Renal cortical epithelial cell (primary cell): ENCODE measurements at places on chromosomes 5 and 9. TPM values are rescaled to one million over a fixed set of nuclear protein-coding genes. Genes with fewer than 3 reads are reported as not detected.
A peak's percentile ranks its signal among the peaks of the same experiment; 100 is the strongest.

SPINK6 gene
- not detected in 2 replicates for total RNA-seq

SIL1 gene
- total RNA-seq: 59.7 and 160 TPM in 2 replicates

- no peak for DNase-seq
Measured at GRCh38 chr5:11903121-11903613, 1.1 kb downstream of the CTNND2 start.

DNA sequence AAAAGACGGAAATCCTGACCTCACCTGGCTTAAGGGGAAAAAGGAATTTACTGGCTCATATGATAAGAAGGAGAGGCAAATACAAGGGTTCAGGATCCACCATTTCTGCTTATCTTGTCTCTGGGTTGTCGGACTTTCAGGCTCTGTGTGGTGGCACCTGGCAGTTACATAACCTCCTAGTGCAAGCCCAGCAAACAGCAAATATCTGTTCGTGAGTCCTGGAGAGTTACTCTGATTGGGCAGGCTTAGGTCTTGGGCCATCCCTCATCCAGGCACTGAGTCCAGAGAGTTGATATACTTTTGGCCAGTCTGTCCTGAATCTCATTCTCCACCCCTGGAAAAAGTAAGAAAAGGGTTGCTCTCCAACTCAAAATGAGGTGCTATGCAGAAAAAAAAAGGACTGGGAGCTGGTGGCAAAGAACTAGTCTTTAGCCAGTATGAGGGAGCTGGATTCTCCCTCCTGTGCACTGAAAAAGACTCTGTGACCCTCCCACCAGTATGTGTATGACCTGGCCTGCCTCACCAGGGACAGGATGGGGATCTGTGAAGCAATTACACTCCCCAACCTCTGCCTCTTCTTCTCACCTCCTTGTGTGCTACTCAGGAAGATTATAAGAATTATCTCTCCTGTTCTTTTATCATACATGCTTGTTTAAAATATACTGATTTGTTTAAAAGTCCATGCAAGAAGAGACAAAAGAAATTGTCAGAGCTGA is 282.9 kb downstream of the ARHGAP26 start:
- no peak for DNase-seq

DNA sequence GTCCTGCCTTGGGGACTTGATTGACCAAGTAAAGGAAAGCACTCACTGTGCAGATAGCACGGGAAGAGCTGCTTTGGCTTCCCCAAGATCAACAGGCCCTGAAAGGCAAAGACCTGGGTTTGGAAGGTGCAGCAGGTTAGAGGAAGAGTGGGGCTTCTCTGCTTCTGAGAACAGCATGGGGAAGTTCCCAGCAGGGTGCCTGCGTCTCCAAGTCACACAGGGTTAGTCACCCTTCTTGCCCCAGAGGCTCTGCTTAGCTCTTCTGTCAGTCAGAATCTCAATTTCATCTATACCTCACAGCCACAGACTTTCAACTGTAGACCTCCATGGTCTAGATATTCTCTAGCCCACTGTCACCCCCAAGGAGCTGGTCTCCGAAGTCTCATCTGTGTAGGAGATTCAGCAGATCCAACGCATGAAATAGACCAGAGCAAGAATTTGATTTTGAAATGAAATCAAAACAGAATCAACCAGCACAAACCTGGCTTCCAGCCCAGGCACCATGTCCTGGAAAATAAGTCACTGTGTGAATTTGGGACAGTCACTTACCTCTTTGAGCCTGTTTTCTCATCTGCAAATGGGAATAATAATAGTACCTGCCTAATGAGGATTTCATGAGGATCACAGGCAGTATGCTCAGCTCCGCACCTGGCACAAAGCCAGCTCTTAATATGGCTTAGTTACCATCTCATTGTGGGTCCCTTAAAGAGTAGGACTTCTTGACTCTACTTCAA is 64.0 kb downstream of the SFXN1 start:
- DNase-seq: no peak

GRCh38 chr5:173457482-173457881 is 129.3 kb upstream of the STC2 start:
- no peak for DNase-seq

GRCh38 chr5:125310749-125311148 is 564.3 kb upstream of the ZNF608 start:
- peak; percentile 91 for DNase-seq

DNA sequence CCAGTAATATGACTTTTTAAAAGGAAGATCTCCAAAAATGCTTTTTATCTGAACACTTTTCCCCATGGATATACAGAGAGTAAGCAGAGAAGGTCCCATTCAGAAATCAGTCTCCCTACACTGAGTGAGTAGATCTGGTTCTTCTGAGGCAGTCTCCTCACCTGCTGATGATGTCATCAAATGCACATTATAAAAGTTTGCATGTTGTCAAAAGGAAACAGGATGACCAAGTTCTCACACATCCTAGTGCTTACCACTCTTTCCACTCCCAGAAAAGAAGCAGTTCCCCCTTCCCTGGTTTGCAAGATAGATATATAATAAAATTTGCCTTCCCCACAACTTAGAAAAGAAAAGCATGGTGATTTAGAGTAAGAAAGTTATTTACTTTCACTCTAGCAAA is 180.5 kb downstream of the RAB3C start:
- DNase-seq: no peak

GRCh38 chr5:139863855-139864558 is 68.4 kb downstream of the PSD2 start:
- DNase-seq: peak; percentile 33

DNA sequence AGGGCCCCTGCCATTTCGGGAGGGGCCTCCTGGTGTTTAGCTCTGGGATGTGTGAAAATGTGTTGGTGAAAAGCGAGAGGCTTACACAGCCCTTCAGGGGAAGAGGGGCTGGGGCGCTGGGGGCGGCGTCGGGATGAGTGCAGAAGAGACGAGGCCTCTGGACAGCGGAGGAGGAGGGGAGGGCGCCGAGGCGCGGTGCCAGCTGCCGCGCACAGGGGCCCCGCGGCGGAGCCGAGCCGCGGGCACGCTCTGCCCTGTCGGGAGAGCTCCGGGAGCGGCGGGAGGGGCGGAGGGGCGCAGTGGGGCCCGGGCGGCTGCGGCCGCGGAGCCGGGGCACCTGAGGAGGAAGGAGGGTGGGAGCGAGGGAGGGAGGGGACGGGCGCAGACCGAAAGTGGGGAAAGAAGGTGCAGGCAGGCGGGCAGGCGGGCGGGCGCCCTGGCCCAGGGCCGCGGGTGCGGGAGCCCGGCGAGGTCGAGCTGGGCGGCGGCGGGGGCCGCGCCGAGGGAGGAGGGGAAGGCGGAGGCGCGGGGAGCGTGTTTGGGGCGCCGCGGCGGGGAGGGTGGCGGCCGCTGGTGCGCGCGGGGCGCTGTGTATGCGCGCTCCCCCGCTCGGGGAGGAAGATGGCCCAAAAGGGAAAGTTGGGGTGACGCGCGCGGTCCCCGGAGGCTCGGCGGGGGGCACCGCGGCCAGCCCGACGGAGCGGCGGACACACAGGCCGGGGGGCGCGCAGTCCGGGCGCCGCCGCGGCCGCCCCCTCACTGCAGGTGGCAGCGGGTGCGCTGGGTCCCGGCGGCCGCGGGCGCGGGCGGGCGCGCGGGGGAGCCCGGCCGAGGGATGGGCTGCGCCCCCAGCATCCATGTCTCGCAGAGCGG is at the start of gene PDE8B:
Gene PDE8B, plus strand, starts transcription at position 590 of the 873 bp plus-strand sequence. Its CDS starts 246 bp downstream, at position 836.
- no peak for DNase-seq

- DNase-seq: peak; percentile 95
Measured at GRCh38 chr5:35129276-35129675, 81.5 kb upstream of the AGXT2 start.

DNA sequence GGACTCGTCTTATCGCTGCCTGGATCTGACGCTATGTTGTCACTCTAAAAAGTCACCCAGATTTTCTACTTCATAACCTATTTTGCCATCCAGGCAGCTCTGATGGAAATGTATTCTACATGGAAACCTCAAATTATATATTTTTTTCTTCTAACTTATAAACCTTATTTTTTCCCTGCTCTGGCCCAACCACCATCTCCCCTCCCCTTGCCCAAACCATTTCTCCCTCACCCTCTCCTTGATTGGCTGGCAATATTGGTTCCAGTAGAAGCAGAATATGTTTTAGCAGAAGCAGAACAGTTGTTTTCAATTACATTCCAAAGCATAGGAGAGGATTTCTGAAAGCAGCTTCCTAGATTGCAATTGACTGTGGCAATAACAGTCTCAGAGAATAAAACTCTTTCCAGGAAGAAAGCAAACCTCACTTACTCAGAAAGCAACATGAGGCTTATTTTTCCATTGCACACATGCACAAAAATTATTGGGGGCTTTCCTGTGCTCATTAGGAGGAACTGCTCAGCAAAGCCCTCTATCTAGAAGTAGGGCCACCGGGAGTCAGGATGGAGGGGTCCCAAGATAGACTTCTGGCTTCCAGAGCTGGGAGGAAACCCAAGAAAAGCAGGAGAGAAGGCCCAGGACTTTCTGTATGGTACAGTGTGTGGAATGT is 191.8 kb downstream of the ESM1 start:
- DNase-seq: no peak

GRCh38 chr5:67395790-67396418 is 199.3 kb upstream of the CD180 start:
- DNase-seq: no peak

GRCh38 chr5:76582230-76583162 is 40.7 kb downstream of the F2RL2 start:
- no peak for DNase-seq

DNA sequence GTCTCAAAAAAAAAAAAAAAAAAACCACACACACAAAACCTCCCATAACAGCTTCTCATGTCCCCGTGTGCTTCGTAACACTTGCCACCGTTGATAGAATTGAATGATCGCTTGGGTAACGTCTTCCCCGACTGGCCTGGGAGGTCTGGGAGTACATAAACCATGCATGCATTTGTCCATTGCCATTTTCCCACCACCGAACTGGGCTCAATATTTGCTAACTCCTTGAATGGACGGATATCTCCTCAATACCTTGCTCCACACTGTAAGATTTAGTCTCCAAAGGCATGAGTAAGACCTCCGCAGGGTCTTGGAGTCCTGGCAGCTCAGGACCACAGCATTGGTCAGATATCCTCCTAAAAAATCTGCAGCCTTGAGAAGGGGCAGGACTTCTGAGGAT is 3.2 kb upstream of the P4HA2 start:
- no peak for DNase-seq

- no peak for DNase-seq
Measured at GRCh38 chr9:17272536-17272935, 137.7 kb downstream of the CNTLN start.

DNA sequence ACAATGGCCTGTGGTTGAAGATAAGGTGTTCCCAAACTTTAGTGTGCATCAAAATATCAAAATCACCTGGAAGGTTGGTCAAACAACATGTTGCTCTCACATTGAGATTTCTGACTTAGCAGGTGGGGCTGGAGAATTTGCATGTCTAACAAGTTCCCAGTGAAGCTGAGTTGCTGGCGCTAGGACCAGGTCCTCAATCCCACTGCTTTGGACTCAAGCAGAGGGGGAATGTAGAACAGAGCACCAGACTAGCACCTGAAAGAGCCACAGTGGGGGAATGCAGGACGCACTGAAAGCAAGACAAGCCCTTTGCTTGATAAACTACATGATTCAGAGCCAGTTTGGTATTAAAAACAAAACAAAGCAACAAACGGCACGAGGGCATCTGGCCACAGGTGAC is 458.1 kb downstream of the MTRR start:
- DNase-seq: no peak

DNA sequence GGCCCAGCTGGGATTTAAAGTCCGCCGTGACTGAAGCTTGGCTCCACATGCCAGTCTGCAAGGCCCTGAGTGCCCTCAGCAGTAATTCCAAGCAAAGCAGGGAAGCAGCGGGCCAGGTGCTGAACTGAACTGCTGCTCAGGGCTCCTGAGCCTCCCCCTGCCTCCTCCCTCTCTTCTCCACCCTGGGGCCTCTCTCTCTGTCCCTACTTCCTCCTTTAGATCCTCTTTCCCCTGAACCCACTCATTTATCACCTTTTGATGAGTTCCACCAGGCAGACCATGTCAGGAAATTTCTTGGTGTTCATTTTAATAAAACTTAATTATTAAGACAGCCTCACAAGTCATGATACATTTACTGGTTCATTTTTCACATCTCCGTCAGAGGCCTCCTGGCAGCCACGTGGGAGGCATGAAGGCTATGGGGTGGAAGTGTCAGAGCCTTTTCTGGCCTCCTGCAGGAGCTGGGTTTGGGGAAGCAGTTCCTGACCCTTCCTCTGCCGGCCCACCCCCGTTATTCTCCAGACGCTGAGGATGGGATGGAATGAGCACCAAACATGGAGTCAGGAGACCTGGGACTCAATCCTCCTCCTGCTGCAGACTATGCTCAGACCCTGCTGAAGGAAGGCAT is 32.2 kb upstream of the KCNIP1 start:
- DNase-seq: no peak

DNA sequence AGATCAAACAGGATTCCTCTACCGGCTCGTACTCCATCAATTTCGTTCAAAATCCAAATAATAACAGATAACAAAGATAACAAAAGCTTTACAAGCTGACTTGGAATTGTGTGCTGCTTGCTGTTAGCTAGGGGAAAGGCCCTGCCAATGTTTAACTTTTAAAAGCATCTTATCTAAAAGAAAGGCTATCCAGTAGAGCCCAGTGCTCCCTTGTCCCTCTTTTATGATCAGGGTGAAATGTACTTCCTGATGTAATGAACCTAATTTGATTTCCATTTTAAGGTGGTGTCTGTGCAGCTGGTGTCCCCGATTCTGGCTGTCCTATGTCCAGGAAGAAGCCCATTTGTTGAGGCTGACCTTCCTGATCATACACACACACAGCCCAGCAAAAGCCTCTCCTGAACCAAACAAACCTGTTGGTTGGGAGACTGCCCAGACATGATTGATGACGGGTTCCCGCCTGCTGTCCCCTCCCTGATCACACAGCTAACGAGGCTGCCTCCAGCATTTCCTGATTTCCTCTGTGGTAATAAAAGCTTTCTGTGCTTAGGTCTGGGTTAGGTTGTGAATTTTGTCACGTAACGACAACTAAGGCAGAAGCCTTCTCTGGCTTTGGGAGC is 54.1 kb downstream of the PWWP2A start:
- peak; percentile 18 for DNase-seq

ECSCR gene
- total RNA-seq: 0.17 and 0.40 TPM in 2 replicates

DNA sequence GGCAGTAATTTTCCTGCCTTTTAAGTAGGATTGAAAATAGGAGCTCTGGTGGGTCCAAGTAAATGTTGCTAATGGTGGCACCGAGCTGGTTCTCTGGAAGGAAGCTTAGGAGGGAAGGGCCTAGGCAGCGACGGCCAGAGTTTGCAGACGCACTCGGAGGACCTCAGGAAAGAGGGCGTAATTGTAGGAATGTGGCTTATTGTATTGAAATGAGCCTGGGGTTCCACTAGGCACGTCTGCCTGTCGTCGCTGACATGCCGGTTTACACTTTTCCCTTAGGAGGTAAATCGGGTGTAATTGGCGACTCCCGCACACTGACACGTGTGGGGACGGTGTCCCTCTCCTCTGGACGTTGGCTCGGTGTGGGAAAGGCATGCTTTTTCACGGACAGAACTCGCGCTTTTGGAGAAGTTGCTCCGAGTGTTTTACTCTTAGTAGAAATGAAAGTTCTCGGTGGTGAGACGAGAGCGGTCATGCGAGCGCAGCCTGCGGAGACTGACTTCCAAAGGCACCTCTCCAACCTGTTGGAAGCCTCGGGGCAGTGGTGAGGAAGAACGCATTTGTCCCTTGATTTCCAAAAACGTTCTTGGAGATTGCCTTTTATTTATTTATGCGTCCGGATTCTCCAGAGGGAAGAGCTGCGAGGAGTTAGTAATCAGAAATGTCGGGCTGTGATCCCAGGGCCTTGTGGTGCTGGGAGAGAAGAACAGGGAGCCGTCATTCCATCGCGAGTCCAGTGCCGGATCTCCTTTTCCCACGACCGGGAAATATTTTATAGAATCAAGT is 1.3 kb downstream of the NR4A3 start:
- peak; percentile 26 for DNase-seq

GRCh38 chr5:154109416-154110106 is 70.8 kb downstream of the MFAP3 start:
- no peak for DNase-seq

ASS1 gene
- 64.6 and 82.5 TPM in 2 replicates for total RNA-seq

SPINK13 gene
- 1.4 and 1.8 TPM in 2 replicates for total RNA-seq
